ENCODE measurements at places on chromosomes 4 and X.

DNA sequence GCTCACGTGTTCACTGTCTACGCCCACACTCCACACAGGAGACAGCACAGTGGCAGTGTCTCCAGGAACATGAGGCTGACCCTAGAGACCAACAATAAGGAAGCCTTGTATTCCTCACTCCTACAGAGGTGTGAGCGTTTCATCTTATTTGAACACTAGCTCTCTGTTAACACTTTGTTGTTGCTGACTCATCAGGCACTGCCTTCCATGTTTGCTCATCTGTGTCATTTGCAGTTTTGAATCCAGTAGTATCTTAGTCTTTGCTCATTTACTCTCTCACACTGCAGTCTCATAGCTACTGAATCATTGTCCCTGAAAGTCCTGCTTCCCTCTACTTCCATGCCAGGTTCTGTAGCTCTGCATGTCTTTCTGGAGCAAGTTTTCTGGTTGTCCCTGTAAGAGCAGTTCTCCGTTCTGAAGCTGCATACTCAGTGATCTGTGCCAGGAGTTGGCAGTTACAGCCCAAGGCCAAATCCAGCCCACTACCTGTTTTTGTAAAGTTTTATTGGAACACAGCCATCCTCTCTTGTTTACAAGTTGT is 80.3 kb upstream of the DCLK2 start:
- DNase-seq: no peak

- DNase-seq: no peak
Observed at GRCh38 chr4:85793233-85793585, 318.3 kb downstream of the ARHGAP24 start.

- no peak for DNase-seq
Observed at GRCh38 chr4:188976644-188977115, 837.4 kb downstream of the TRIML1 start.

DNA sequence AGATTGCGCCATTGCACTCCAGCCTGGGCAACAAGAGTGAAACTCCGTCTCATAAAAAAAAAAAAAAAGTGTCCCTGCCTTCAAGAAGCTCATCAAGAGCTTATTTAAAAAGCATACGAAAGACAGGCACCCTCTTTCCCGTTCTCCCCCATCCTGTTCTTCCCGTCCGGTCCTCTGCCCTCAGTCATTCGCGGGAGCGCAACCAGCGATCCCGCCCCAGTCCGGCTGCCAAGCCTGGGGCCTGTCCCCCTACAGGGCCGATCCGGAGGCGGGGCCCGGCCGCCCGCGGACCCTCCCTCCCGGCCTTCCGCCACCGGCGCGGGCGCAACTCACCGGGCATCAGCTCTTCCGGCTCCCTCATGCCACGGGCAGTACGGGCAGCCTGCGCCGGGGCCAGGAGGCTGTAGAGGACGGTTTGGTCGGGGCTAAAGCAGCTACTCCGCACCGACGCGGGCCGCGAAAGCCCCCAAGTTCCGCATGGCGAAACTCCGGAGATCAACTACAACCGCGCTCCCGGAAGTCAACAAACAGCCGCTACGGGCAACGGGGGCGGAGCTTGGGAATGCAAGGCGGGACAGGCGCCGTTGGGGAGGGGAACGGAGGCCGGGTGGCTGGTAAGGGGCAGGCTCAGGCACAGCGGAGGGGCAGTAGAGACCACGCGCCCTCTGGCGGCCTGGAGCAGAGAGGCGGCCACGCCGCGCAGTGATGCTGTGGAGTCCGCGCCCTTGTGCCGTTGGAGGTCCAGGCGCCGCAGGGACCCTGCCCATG is at the start of gene RPGR:
RPGR (minus strand) TSS at position 503 of the 768 bp plus-strand sequence; CDS start at position 361, 142 bp downstream.
- peak; percentile 84 for DNase-seq

DNA sequence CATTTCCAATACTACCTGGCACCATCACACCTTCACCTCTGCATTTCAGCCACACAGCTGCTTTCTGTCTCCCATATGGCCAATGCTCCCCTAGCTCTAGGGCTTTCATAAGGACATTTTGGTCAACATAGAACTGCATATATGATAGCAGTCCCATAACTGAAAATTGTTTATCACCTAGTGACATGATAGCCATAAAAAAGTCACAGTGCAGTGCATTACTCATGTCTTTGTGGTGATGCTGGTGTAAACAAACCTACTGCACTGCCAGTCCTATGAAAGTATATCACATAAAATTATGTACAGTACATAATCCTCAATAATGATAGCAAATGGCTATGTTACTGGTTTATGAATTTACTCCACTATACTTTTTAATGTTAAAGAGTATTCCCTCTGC is 221.0 kb downstream of the NAF1 start:
- DNase-seq: no peak
